ENCODE measurements at places on chromosomes 1 and 21.

DNA sequence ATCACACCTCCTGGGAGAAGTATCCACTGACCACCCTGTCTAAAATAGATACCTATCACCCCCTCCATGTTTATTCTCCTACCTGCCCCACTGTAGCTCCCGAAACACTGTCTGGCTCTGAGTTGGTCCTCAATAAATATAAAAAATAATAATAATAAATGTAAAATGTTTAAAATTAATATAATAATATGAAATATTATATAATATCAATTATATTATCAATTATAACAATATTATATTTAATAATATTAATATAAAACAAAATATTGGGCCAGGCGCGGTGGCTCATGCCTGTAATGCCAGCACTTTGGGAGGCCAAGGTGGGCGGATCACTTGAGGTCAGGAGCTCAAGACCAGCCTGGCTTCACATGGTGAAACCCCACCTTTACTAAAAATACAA, 52.3 kb upstream of the TIAM1 start:
- no peak for DNase-seq

GRCh38 chr1:68963353-68963752, 466.5 kb upstream of the DEPDC1 start:
- no peak for DNase-seq

DNA sequence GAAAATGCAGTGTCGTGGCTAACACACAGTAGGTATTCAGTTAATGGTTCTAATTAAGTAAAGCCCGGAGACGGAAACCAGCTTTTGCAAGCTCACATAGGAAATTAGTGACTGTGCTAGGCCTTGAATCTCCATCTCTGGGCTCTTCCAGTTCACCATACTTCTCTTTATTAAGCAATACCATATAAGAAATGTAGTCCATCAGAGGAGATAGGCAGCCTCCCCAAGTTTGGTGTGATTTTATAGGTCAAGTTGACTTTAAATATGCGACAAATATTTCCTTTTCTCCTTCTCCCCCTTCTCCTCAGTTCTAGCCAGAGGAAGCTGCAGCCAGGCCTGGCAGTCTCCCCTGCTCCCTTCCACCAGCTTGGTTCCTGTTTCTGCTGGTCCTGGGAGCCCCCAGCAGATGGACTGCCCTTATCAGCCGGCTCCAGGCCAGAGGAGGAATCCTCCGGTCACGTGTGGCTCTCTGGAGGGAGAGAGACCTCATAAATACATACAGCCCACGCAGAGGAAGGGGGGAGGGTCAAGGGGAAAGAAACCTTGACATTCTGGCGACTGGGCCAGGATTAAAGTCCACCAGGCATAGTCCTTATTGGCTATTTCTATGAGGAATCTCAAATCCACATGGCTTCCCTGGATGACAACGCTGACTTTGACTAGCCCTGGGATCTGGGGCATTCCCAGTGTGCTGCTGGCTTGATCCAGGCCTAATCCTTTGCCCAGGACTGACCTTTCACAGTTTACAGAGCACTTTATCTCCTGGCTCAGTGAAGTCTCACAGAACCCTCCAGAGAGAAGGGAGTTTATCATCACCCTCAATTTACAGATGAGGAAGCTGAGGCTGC, 115.1 kb upstream of the JUN start:
- no peak for DNase-seq

DNA sequence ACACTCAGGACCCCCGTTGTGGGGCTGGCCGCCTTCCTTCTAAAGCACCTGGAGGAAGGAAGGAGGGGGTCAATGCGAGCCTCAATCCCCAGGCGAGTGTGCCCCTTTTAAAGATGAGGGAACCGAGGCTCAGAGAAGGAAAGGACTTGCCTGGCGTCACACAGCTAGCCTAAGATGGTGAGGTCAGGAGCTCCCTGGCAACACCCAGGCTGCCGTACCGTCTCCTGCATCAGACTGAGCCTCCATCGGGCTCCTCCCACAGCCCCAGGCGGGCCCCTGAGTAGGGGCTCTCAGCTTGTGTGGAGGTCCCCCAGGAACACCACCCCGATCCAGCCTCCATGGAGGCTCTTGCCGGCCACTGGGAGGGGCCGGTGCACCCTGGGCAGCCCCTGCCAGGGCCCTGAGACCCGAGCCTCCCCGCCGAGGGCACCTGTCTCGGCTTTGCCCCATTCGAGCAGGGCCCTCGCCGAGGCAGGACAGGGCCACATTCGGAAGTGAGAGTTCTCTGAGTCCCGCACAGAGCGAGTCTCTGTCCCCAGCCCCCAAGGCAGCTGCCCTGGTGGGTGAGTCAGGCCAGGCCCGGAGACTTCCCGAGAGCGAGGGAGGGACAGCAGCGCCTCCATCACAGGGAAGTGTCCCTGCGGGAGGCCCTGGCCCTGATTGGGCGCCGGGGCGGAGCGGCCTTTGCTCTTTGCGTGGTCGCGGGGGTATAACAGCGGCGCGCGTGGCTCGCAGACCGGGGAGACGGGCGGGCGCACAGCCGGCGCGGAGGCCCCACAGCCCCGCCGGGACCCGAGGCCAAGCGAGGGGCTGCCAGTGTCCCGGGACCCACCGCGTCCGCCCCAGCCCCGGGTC, at the start of gene AIRE:
AIRE (plus strand) TSS at position 739 of the 855 bp plus-strand sequence. CDS start 131 bp downstream, outside the sequence.
- no peak for DNase-seq

- no peak for DNase-seq
These were observed 22.7 kb downstream of the NDUFS5 start for GRCh38 chr1:39048745-39049370.

DNA sequence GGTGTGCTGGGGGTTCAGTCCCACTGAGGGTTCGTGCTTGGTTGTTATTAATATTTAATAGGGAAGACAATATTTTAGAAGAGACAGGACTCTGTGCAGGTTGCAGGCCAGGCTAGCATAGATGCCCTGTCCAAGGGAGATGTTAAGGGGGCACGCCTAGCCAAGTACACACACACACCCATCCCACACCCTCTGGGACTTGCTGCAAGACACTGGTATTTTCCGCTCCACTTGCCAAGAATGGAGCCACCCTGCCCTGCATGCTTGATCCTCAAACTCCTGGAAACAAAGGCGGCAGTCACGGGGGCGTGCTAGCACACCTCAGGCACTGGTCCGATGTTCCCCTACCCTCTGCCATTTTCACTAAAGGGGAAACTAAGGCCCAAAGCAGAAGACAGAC, 99.1 kb downstream of the MRPL37 start:
- no peak for DNase-seq

DNA sequence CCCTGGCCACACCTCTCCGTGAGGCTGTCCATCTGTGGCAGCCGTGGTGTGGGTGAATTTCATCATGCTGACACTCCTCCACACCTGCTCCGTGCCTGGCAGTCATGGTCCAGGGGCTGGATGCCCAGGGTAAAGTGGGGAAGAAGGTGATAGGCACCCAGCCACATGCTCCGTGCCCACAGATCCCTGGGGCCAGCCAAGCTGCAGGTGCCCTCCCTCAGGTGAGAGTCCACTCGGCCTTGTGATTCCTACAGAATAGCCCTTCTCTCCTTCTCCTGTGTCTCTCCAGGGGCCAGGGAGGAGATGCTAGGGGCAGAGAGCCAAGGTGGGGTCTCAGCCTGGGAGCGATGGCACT, 16.8 kb upstream of the POFUT2 start:
- DNase-seq = no peak

DNA sequence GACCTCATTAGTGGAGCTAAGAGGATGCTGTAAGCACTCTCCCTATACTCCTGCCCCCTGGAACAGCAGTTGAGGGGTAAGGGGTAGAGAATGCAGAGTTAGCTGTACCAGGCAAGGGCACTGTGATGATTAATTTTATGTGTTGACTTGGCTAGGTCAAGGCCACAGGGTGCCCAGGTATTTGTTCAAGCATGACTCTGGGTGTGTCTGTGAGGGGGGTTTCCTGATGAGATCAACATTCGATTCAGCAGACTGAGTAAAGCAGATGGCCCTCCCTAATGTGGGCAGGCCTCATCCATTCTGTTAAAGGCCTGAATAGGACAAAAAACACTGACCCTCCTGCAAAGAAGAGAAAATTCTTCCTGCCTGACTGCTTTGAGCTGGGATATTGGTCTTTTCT, 110.8 kb downstream of the KCND3 start:
- peak; percentile 73 for DNase-seq

DNA sequence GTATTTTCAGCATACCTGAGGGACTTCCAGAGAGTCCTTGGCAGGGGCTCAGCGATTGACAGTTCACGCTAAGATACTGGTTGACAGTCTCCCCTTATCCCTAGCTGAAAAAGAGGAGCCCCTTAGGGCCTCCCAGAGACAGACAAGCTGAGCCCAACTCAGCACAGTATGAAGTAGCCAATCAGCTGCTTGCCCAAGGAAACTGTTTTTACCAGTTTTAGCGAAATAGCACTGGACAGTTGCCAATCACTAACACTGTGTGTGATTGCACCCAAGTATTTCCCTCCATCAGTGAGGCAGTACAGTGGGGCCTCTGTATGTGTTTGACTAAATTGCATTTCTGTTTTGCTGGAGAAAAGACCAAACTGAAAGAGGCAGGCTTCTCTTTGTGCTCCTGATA, 27.0 kb downstream of the KHDRBS1 start:
- no peak for DNase-seq

GRCh38 chr1:212606395-212607205, 2.0 kb upstream of the ATF3 start:
- peak; percentile 49 for DNase-seq

DNA sequence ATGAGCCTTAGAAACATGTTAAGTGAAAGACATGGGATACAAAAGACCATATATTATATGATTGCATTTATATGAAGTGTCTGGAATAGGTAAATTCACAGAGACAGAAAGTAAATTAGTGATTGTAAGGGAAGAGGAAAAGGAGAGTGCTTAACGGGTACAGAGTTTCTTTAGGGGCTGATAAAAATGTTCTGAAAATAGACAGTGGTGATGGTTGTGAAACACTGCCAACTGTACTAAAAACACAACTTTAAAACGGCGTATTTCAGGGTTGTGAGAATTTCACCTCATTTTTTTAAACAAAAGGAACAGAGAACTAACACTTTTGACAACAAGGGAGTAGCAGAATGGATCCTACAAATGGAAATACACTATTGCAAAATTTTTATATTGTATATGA, 13.4 kb downstream of the COP1 start:
- no peak for DNase-seq

- no peak for DNase-seq
These were observed 22.0 kb downstream of the KCNK1 start for GRCh38 chr1:233635765-233636502.

DNA sequence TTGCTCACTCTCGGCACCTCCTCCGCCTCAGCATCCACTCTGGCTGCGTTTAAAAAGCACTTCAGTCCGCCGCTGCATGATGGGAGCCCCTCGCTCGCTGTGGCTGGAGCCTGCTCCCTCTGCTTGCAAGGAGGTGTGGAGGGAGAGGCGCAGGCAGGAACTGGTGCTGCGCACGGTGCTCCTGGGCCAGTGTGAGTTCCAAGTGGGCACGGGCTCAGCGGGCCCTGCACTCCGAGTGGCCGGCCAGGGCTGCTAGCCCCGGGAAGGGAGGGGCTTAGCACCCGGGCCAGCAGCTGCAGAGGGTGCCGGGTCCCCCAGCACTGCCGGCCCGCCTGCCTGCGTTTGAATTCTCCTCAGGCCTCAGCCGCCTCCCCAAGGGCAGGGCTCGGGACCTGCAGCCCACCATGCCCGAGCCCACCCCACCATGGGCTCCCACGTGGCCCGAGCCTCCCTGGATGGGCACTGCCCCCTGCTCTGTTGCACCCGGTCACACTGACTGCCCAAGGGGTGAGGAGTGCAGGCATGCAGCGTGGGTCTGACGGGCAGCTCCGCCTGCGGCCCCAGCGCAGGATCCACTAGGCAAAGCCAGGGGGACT, 1599.5 kb downstream of the NCAM2 start:
- no peak for DNase-seq

DNA sequence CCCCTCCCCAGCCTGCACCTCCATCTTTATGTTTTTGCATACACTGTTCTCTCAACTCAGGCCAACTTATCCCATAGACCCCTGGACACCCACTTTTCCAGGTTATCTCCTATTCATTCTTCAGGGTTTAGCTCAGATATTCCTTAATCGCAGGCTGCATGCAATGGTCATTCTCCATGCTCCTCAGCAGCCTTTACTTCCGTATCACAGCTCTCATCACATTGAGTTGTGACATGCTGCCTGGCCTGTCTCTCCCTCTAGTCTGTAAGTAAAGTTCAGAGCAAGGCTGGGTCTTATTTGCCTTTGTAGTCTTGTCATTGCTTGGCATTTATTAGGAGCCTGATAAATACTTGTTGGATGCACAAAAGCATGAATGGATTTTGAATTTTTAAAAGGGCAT, 6.9 kb downstream of the DNAJC6 start:
- no peak for DNase-seq

DNA sequence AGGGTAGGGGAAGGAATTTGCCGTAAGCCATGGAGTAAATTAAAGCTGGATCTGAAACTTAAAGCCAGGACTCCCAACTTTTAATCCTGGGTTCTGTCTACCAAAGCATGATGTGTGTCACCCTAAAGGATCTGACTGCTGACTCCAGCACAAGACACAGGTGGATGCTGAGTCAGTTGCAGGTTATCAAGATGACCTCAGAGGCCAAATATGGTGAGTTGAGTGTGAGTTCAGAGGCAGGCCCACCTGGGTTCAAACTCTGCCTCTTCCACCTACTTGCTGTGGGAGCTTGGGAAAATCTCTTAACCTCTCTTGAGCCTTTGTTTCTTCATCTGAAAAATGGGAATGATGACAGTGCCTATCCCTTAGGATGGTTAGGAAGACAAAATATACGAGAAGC, 16.7 kb upstream of the LDLRAP1 start:
- DNase-seq = no peak

DNA sequence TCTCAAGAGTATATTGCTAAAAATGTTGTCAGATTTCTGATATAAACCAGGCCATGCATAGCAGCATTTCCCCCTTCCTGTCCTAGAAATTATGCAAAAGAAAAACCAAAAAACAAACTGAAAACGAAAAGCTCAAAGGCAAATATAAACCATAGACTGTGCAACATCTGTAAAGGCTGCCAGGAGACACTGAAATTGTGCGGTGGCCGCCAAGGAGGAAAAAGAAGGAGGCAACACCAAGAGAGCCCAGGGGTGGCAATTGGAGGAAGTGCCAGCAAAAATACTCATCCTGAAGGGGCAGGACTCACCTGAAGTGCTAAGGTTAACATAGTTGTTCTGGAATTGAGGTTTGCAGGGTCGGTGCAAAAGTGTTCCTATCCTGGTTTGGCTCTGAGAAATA, 92.0 kb downstream of the RWDD3 start:
- DNase-seq = no peak

DNA sequence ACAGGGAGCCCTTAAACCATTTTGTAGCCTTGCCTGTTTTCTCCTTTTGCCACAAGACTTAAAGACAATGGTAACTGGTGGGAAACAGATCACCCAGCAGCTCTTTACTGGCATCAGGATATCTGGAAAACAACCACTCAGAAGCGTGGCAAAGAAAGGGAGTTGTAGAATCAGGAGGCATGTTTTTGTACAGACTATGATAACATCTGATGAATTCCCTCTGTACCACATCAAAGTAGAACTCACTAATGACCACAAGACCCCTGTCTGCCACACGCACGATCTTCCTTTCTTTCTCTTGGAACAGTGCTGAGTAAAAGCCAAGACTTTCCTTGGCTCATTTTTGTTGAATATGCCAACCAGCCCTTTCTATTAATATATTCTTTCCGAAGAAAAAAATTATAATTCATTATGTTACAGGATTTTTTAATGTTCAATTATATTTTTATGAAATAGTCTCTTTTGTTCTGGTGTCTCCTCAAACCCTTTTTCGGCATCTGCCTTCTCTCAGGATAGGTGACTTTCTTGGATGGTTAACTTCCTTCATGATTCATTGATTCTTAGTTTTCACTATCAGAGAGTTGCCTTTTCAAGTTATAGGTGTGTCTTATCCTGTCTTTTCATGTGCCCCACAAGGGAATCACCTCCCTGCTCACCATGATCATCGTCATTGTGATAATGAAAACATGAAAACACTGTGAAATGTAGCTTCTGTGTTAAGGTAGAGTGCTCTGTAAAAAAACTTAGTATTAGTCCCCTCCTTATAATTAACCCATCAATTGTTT, 7.9 kb upstream of the PHGDH start:
- no peak for DNase-seq
